Left lung (tissue), 14 donors: ENCODE measurements at places on chromosomes 2 and 18. TPM values are rescaled to one million over a fixed set of nuclear protein-coding genes. Genes with fewer than 3 reads are reported as not detected.

The KLHL41 gene
- total RNA-seq, result 1.4 TPM

The ANKRD30B gene
- not detected for total RNA-seq

The MBD1 gene
- 64.9 TPM for total RNA-seq

The RAB17 gene
- 35.5 TPM for total RNA-seq

The IL36G gene
- not detected for total RNA-seq

The MLPH gene
- 296 TPM for total RNA-seq

The SERPINB13 gene
- total RNA-seq, result not detected

The EVX2 gene
- total RNA-seq, result not detected

The ZNF396 gene
- total RNA-seq, result 3.2 TPM

The TMEM178A gene
- total RNA-seq, result 1.5 TPM

The PIEZO2 gene
- total RNA-seq, result 40.3 TPM

The RNF152 gene
- 11.0 TPM for total RNA-seq

The REEP1 gene
- 4.8 TPM for total RNA-seq

The C2orf72 gene
- total RNA-seq, result 0.67 TPM

The ARHGEF4 gene
- total RNA-seq, result 1.7 TPM

The DSG1 gene
- total RNA-seq, result not detected

The TMEM200C gene
- total RNA-seq, result 0.79 TPM

The YPEL5 gene
- total RNA-seq, result 118 TPM

The AQP12B gene
- not detected for total RNA-seq

The ANKRD30BL gene
- not detected for total RNA-seq

The LRRC30 gene
- total RNA-seq, result not detected

The CCDC85A gene
- 8.7 TPM for total RNA-seq

The HOXD8 gene
- 0.32 TPM for total RNA-seq

The NCKAP1 gene
- 119 TPM for total RNA-seq

The SH3RF3 gene
- 11.1 TPM for total RNA-seq

The IL1A gene
- 0.50 TPM for total RNA-seq

The EVA1A gene
- 54.7 TPM for total RNA-seq

The STAT4 gene
- total RNA-seq, result 4.5 TPM

The ABCB11 gene
- total RNA-seq, result not detected
